ENCODE measurements at places on chromosomes 3 and 15.

- no peak for DNase-seq
Measured at GRCh38 chr15:38414357-38414756, 39.6 kb upstream of the FAM98B start.

DNA sequence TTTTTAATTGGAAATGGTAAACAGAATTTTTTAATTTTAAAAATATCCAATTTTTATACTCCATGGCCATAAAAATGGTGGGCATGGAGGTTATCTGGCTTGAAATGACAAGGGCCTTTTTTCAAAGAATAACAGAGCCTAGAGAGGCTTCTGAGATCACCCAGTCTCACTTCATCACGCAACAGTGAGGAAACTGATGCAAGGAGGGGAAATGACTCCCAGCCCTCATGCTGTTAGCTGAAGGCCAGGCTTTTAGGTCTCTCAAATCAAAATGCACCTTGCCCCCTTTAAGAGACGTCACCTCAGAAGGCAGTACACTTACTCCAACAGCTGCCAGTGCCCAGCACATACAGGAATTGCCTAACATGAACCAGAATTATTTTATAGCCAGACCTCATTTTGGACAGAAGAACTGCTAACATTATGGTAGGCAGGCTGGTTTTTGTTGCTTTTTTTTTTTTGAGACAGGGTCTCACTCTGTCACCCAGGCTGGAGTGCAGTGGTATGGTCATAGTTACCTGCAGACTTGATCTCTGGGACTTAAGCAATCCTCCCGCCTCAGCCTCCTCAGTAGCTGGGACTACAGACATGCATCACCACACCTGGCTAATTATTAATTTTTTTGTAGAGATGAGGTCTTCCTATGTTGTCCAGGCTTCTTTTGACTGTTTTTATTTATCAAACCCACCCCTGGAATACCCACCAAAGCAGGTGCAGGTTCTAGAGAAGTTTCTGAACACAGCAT is 9.1 kb downstream of the RAB43 start:
- no peak for DNase-seq

- DNase-seq = no peak
Measured at GRCh38 chr3:126208606-126209256, 28.3 kb upstream of the ALDH1L1 start.

- no peak for DNase-seq
Measured at GRCh38 chr3:151866711-151867410, 6.6 kb upstream of the SUCNR1 start.

- DNase-seq = no peak
Measured at GRCh38 chr3:108090049-108090700, 656 bp downstream of the CD47 start.

DNA sequence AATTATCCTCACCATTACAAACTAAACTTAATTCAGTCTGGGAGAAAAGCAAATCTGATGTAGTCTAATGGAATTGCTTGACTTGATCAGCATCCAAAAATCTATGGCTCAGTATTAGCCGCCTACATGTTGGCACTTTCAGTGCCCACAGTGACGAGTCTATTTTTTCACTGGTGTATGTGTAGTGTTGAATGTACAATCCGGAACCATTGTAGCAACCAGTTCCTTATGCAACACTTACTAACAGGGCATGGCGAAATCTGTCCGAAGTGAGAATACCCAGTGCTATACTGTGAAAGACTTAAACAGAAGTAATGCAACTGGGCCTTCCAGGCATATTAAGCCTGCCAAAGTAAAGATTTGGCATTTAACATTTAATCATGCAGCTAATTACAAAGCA is 18.6 kb downstream of the LRRN1 start:
- no peak for DNase-seq

- DNase-seq = no peak
Measured at GRCh38 chr3:5951026-5951425, 763.5 kb downstream of the EDEM1 start.

GRCh38 chr3:171064461-171064860 is 37.9 kb upstream of the SLC2A2 start:
- DNase-seq = no peak

GRCh38 chr15:55526559-55527036 is 18.6 kb upstream of the DNAAF4 start:
- DNase-seq = no peak

GRCh38 chr15:39083213-39083612 is 497.7 kb upstream of the THBS1 start:
- DNase-seq = no peak

- DNase-seq = no peak
Measured at GRCh38 chr3:49756036-49756435, 30.3 kb downstream of the IP6K1 start.

DNA sequence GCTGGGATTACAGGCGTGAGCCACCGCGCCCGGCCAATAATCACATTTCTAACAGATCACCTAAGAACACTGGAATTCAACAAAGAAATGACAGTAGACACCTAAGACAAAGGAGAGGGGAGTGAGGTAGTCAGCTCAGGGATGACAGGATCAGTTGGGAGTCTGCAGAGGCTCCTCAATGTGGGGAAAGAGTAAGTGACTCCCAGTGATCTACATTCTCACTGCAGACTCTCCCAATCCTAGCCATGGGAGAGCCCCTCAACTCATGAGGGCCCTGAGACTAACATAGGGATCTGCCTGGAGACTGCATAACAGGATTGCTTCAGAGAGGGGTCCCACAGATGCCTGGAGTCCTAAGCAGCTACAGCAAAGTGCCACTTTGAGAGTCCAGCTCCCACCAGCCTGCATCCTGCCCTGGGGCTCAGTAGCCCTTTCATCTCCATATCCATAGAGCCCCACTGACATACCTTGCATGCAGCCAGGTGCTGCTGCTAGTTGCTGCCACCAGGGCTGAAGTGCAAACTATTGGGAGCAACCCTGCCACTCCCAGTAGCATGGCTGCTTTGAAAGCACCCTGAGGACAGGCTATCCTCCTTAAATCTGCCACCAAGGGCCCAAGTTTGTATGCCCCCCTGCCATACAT is 21.8 kb upstream of the PFN2 start:
- no peak for DNase-seq

GRCh38 chr3:30002797-30003196 is 603.6 kb upstream of the TGFBR2 start:
- no peak for DNase-seq

- DNase-seq = no peak
Measured at GRCh38 chr3:161389445-161390035, 18.2 kb upstream of the SPTSSB start.

DNA sequence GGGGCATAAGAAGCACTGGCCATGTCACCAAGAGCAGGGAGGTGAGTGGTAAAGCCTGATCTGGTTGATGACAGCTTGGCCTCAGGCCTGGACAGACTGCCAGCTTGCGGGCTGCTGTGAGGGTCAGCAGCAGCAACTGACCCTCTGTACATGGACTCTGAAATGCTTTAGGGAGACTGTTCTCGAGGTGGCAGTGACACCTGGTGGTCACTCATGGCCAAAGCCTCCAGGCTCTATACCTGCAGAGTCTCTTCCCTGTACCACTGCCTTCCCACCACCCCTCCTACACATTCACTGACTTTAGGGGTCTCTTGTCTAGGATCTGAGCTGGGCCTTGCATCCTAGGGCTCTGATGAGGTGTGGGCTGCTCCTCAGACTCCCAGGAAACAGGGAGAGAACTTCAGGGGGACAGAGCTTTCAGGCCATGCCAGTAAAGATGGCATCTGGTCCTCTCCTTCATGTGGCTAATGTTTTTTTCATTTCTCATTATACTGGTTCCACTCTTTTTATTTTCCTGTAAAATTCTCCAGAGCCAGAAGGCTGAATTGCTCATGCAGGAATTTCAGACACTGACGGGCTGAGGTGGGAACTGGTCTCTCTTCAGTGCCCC is 17.2 kb upstream of the TIMP4 start:
- DNase-seq = no peak

DNA sequence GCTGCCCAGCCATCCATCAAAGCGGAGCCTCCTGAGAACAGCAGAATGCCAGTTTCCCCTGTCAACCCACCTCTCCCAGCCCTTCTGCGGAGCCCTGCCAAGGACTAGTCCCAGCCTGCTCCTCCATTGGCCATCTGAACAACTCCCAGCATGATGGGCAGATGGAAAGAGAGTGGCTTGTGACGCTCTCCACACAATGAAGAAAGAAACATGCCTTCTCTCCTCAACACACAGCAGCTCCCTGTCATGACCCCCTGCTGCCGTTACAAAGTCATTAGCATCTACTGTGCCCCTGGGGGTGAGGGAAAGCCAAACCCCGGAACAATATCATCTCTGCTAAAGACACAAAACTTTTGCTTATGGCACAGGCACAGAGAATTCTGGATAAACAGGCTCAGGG is 33.6 kb downstream of the MECOM start:
- DNase-seq = no peak

DNA sequence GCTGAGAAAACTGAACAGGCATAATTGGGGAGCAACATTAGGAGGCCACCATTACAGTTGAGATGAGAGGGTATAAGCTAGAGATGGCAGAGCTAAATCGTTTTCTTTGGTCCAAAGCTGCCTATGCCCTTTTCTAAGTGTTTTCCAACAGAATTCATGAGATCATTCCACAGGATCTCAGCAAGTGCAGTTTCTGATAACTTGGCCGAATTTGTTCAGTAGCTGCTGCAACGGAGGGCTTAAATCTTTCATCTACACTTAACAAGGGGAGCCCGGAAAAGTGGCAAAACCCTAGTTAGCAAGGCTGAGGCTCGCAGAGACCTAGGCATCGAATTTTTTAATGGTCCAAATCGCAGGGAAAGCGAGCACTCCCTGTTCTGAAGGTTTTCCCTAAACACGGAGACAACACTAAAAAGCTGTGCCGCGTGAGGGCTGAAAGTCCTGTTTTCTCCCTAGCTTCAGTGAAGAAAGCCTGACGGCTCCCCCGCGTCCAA is 531 bp upstream of the BLOC1S6 start:
- DNase-seq = no peak

- no peak for DNase-seq
Measured at GRCh38 chr3:137219801-137220445, 262.1 kb downstream of the IL20RB start.

DNA sequence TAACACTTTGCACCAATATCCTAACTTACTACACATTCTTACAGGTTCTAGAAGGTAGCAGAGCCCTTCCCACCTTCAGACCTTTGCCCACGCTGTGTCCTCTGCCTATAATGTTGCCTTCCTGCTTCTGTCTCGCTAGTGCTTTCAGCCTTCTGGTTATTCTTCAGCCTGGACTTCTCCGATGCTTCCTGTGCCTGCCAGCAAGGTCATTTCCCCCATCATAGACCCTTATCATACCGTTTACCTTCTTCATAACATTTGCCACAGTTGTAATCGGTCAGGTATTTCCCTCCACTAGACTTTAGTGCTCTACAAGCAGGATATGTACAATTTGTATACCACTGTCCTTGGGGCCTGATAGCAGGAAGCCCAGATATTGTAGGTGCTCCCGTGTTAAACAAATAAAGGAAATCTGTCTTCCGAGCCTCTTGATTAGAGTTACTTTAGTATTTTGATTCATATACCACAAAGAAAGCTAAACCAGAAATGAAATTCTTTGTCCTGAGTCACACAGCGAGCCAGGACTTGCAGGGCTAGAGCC is 35.8 kb upstream of the CMTM7 start:
- DNase-seq = no peak

GRCh38 chr15:63992300-63992699 is 54.0 kb downstream of the DAPK2 start:
- no peak for DNase-seq

GRCh38 chr15:58330741-58331559 is 100.8 kb upstream of the LIPC start:
- DNase-seq = no peak
